ENCODE measurements at places on chromosomes 1 and 21.

DNA sequence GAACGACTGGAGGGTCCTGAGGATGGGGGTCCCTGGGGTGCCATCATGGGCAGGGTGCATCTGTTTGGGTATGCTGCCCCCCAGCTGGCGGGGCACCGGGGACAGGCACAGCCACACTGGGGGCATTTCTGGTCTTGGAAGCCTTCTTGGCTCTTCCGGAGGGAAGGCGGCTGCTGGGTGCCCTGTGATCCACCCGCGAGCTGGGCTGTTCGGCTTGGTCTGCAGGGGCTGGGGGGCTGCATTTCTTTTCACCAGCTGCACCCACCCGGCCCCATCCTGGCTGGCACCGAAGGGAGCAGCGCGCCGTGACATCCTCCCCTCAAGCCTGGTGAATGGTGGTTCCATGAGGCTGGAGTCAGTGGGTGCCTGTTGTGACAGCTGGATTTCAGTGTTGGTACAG is 12.2 kb downstream of the FAAP20 start:
- DNase-seq, result no peak

- no peak for DNase-seq
Measured at GRCh38 chr21:30216041-30216723, at the start of gene CLDN8. CLDN8 (minus strand) TSS chr21:30216097; CDS start chr21:30215925, 172 bp downstream.

- no peak for DNase-seq
Measured at GRCh38 chr1:210598135-210598652, 269.5 kb downstream of the HHAT start.

DNA sequence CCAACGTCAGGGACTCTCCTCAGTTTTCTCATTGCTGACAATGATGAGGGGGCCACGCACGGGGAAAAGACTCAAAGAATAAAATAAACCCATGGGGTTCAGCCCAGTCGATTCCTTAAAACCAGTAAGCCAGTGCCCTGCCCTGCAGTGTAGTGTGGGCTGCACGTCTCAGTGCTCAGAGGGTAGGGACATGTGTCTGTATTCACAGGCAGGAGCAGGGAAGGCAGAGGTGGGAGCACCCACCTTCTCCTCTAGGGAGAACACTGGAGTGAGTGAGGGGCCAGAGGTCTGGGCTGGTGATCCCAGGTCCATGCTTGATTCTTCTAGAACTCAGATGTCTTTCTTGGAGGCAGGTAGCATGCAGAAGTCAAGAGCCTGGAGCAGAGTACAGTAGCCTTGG is 303.6 kb downstream of the MATN1 start:
- no peak for DNase-seq

GRCh38 chr1:154334079-154335024 is 9.0 kb downstream of the ATP8B2 start:
- no peak for DNase-seq

GRCh38 chr1:45957684-45958083 is 154.3 kb downstream of the MAST2 start:
- no peak for DNase-seq

DNA sequence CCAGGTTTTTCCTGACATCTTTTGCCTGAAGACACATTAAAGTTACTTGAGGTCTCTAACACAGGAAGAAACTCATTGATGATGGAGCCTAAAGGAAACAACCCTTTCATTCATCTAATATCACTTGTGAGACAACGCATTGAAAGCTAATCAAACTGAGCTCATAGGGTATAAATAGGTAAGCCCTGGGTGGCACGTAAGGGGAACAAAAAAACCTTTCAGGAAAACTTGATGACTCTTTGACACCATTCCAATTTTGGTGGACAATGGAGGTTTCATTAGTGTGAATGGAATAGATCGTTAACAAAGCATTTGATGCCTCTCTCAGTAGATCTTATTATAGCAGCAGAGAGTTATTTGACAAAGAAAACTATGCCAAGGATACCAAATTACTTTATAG is 80.7 kb upstream of the DUSP10 start:
- no peak for DNase-seq

DNA sequence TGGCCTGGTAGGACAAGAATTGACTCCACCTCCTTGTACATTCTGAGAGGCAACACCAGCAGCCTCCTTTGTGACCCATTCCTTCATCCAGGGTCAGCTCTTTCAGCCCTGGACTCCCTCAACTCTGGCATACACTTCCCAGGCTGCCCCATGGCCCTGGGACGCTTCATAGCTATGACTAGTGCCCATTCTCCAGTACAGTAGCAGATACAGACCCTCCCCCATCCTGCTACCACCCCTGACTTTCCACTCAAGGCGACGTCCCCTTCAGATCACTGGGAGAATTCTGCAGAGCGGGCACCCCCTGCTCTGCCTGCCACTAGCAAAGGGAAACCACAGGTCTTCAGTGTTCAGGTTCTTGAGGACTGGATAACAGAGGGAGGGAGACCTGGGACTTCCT is 99.7 kb upstream of the HMGB4 start:
- no peak for DNase-seq

DNA sequence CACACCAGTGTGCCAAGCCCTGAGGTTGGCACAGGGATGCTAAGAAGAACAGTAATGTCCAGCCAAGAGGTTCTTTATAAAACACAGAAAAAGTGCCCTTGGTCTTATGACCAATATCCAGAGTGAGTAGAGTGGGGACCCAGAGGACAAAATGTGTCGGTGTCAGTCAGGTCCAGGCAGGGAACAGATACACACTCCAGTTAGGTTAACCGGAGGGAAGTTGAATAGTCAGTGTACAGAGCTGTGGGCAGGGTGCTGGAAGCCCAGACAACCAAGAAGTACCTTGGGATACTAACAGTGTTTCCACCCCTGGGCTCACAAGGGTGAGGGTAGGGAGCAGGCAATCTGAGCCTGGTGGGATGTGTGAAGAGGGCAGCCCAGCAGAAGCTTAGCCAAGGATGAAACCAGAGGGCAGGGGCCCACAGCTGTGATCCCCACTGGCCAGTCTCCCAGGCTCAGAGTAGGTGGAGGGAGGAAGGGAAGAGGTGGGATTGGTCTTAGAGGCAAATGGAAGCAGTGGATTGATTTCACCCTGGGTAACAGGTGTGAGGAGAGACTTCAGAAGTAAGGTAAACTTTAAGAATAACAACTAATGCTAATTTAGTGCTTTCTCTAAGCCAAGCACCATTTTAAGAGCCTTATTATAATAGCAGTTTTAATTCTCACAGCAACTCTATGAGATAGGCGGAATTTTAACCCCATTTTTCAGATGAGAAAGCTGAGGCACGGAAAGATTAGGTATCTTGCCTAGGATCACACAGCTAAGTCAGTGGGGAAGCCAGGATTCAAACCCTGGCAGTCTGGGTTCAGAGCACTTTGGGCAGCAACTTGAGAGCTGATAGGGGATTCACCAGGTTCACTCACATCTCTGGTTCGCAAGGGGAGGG is 143.4 kb upstream of the HOOK1 start:
- DNase-seq, result no peak

GRCh38 chr21:31576428-31576827 is 83.1 kb upstream of the SOD1 start:
- DNase-seq, result no peak

- no peak for DNase-seq
Measured at GRCh38 chr1:235679005-235679404, 29.4 kb upstream of the GNG4 start.

DNA sequence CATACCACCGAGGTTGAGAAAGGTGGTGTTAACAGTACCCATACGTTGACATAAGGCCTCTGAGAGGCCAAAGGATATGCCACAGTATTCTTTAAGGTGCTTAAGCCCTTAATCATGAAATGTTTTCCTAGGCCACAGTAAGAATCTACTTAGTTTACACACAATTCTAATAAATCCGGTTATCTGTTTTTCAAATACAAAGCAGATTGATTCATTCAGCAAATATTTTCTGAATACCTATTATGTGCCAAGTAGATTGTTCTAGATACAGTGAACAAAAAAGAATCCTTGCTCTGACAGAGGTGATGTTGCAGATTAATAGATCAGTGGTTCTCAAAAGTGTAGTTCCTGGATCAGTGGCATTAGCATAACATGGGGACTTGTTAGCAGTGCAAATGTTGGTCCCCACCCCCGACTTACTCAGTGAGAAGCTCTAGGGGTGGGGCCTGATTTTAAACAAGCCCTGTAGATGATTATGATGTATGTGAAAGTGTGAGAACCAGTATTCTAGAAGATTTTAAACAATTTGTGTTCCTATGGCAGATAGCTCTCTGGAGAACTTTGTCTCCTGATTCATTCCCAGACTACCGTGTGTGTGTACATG is 61.6 kb downstream of the NFIA start:
- DNase-seq, result no peak

All from cerebellar nuclear complex (tissue), 1 donor.